ENCODE measurements at places on chromosomes 16 and 17.

DNA sequence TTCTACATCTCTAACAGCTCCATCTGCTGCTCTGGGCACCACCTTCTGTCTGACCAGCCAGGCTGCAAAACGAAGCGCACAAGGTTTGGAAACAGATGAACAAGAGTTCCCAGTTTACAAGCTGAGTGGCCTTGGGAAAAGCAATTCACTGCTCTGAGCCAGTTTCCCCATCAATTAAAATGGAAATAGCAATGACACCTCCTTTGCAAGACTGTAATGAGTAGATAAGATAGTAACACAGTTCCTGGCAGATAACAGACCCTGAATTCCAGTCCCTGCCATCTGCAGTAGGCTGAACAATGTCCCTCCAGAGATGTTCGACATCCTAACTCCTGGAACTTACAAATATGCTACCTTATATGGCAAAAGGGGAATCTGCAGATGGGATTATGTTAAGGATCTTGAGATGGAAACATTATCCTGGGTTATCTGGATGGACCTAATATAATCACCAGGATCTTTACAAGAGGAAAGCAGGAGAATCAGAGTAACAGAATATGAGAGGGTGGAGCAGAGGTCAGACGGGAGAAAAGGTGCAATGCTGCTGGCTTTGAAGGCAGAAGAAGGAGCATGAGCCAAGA is 27.9 kb downstream of the CPPED1 start:
- DNase-seq: peak; percentile 62

- no peak for DNase-seq
Observed at GRCh38 chr17:29112771-29113295, 67.4 kb downstream of the MYO18A start.

- DNase-seq: no peak
Observed at GRCh38 chr17:67648032-67648905, 69.5 kb upstream of the NOL11 start.

DNA sequence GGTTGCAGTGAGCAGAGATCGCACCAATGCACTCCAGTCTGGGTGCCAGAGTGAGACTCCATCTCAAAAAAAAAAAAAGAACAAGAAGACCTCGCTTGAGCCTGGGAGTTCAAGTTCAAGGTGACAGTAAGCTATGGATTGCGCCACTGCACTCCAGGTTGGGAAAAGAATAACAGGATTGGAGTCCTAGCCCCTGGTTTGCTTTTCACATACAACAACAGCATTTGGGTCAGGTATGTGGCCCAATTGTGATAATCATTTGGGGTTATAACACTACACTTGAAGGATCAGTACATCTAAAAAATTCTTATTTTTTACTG is 3.4 kb upstream of the SEPHS2 start:
- DNase-seq: no peak

DNA sequence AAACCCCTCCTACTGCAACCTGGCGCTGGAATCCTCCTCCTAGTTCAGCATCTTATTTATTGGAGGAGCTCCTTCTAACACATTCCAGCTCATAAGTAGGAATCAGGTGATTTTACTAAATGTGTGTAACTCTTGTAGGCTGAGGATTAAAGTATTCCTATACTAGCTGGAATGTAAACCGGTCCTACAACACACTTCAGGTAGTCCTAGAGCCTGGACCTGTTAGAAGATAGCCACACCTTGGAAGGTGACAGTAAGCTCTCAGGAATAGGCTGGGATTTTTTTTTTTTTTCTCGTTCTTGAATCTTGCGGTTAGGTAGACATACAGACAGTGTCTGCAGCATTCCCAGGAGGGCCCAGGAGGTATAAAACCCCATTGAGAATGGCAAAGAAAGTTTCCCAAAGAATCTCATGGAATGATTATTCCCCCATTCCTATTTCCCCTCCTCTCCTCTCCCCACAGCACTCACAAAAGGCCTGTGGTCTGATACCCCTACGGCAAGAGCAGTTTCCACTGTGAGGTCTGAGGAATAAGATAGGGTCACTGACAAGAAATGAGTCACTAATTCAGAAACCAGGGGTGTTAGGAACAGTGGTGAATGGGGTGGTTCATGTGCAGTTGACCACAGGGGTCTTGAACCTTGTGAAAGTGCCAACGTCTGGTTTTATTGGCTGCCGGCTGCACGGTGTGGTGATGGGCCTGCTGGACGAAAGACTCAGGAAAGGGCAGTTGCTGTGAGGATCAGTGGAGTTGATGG is 267.1 kb downstream of the UTP18 start:
- no peak for DNase-seq

GRCh38 chr16:66070140-66070917 is 296.2 kb upstream of the CDH5 start:
- no peak for DNase-seq

GRCh38 chr17:30520436-30520835 is 43.2 kb downstream of the GOSR1 start:
- no peak for DNase-seq

GRCh38 chr17:15194859-15195277 is 70.3 kb downstream of the PMP22 start:
- no peak for DNase-seq

DNA sequence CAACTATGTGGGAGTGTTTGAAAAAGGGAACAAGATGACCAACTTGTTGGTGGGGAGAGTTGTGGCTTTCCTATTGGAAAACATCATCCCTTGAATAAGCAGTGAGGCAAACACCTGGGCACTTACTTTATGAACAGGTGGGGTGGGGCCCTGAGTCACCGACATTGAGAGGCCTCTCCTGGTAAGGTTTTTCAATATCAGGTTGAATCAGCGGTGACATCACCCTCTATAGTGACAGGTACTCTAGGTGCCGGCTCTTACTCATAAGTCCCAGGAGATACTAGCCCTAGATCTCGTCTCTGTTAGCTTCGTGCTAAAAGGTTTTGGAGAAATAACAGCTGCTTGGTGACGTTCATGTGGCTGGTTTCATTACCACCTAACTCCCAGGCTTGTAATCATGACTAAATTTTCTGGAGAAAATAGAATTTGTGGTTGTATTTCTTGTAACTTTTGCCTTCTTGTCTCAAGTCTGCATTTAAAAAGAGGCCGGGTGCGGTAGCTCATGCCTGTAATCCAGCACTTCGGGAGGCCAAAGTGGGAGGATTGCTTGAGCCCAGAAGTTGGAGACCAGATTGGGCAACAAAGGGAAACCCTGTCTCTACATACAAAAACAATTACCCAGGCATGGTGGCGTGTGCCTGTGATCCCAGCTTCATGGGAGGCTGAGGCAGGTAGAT is 19.3 kb downstream of the CDH1 start:
- DNase-seq: no peak

Measured in erythroblast (primary cell).